SJCRH30 (cell line): ENCODE measurements at places on chromosomes 1 and 21. TPM values are rescaled to one million over a fixed set of nuclear protein-coding genes. Genes with fewer than 3 reads are reported as not detected.

RIPPLY3 gene
- not detected in 2 replicates for total RNA-seq

- no peaks in the 10 kb centered on the region for H3K4me1 ChIP-seq
- H3K27me3 ChIP-seq: peaks cover 4% of the 10 kb centered on the region; the same call in 1 of the 2 replicates
- H3K27ac ChIP-seq: no peak overlapping the region
- H3K4me3 ChIP-seq: no peak overlapping the region
Measured at GRCh38 chr1:5220821-5221220, 566.4 kb downstream of the AJAP1 start.

DNA sequence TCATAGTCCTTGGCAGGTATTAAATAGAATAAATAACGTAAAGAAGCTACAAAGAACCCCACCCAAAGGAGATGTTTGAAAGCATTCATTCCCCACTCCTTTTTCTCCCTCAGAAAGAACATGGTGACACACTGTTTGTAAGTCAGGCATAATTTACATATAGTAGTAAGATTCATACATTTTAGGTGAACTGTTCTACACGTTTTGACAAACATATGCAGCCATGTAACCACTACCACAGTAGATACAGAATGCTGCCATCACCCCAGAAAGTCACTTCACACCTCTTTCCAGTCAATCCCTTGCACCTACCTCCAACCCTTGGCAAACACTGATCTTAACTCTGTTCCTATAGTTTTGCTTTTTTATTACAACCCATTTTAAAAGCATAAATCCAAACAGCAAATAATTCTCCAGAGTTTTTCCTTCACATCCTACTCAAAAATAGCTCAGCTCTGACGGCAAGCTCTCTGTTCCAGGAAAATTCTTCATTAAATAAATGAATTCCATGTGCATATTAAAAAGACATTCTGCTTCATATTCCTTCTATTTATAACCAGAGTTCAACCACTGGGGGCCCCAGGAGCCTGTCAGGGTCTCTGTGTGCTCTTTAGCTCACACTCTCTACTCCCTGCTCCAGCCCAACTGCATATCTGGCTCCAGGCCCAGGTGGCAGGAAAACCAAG, 258.8 kb downstream of the PLPP3 start:
- H3K36me3 ChIP-seq: no peaks in the 10 kb centered on the region
- H3K27ac ChIP-seq: no peak overlapping the region
- peaks cover 7% of the 10 kb centered on the region for H3K27me3 ChIP-seq
- no peaks in the 10 kb centered on the region for H3K4me1 ChIP-seq
- no peak overlapping the region for H3K4me3 ChIP-seq

- peaks cover 11% of the 10 kb centered on the region for H3K36me3 ChIP-seq
- no peaks in the 10 kb centered on the region for H3K27me3 ChIP-seq
- H3K27ac ChIP-seq: no peak overlapping the region
- DNase-seq: no peak
- peaks cover 28% of the 10 kb centered on the region for H3K4me1 ChIP-seq
Measured at GRCh38 chr1:208225954-208226937, 17.9 kb downstream of the PLXNA2 start.

GRHL3 gene
- not detected in 2 replicates for total RNA-seq

ADCY10 gene
- total RNA-seq: 0.13 and 0.38 TPM in 2 replicates

- no peaks in the 10 kb centered on the region for H3K36me3 ChIP-seq
- H3K27me3 ChIP-seq: peaks cover 10% of the 10 kb centered on the region; the same call in 1 of the 2 replicates
- DNase-seq: no peak
Measured at GRCh38 chr1:43275826-43276620, 6.2 kb downstream of the TMEM125 start.

KCNN3 gene
- 27.7 and 29.3 TPM in 2 replicates for total RNA-seq

DNA sequence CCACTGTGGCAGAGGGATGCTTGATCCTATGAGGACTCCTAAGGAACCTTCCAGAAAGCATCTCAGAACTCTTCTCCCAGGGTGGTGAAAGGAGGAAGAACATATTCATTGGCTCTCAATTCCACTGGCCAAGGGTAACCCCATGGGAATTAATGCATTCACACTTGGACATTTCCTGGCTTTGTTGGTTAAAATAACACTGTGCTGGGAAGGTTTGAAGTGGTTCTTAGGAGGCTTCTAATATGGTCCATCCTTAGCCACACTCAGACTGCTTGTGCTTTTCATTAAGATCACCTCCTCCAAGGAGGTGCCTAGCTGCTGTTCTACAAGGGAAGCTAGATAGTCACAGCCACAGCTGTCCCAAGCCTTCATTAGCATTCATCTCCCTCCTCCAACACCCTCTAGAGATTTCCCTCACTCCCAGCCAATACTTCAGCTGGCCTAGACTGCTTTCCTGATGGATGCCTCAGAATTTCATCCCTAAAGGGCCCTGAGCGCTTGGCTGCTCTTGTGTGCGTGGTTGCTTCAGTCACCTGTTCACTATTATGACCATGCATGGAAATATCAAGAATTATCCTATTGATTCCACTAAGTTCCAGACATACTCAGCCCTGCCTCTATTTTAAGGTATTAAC, 544.4 kb downstream of the PLPP3 start:
- DNase-seq: no peak
- no peak overlapping the region for H3K27ac ChIP-seq
- no peaks in the 10 kb centered on the region for H3K4me1 ChIP-seq
- H3K27me3 ChIP-seq: peaks cover 3% of the 10 kb centered on the region; the same call in 1 of the 2 replicates
- H3K4me3 ChIP-seq: no peak overlapping the region

PTPN22 gene
- 1.4 and 2.0 TPM in 2 replicates for total RNA-seq

MIXL1 gene
- total RNA-seq: not detected in 2 replicates

GRCh38 chr1:31577515-31578192, 1.3 kb downstream of the TINAGL1 start:
- H3K36me3 ChIP-seq: no peaks in the 10 kb centered on the region
- H3K27ac ChIP-seq: no peak overlapping the region

HES5 gene
- total RNA-seq: not detected in 2 replicates

NMNAT2 gene
- total RNA-seq: not detected in 2 replicates

GRCh38 chr1:234856845-234857245, 246.9 kb upstream of the IRF2BP2 start:
- H3K4me3 ChIP-seq: no peak overlapping the region
- no peaks in the 10 kb centered on the region for H3K27me3 ChIP-seq
- no peak overlapping the region for H3K27ac ChIP-seq
- no peaks in the 10 kb centered on the region for H3K4me1 ChIP-seq
- H3K36me3 ChIP-seq: no peaks in the 10 kb centered on the region

DNA sequence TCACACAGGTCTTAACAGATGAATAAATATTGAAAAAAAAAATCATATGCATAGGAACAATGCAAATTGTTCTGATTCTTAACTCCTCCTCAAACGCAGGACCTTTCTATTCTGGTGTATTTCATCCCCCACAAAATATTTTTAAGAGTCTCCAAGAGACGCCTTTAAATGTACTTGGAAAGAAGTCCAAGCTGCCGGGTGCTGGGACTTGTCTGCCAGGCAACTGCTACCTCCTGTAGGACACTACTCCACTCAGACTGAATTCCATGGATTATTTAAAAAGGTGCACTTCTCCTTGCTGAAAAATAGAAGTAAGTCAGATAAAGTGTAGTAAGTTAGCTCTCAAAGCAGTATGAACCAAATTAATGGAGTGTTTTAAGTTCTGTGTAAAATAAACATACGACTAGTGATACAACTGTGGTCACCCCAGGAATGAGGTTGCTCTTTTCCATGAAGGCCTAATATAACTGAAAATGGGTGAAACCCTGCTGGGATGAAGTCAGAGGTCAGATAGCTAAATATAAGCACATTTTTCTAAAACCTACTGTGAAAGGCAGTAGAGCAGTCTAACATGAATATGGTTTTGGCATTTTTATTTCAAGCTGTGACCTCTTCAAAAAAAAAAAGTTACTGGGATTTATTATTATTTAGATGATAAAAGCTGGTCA, 189.2 kb upstream of the PBX1 start:
- peaks cover 14% of the 10 kb centered on the region; the same call in 1 of the 2 replicates for H3K4me1 ChIP-seq
- H3K4me3 ChIP-seq: no peak overlapping the region
- no peak overlapping the region for H3K27ac ChIP-seq
- no peaks in the 10 kb centered on the region for H3K36me3 ChIP-seq
- DNase-seq: no peak

DNA sequence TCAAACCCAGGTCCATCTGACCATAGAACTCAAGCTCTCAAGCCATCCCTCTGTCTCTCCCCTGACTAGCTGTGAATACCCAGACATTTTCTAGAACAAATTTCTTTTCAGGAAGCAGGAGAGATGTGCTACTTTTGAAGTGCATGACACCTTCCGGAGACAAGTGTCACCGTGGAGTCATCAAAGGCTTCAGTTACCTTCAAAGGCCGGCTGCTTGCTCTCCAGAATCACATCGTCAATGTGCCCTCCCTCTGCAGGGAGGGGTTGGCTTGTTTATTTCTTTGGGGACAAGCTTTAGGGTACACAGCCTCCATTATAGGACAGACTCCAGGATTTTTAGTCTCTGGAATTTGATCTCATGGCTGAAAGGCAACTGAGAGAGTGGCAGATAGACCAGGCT, 37.7 kb upstream of the IGSF21 start:
- H3K36me3 ChIP-seq: no peaks in the 10 kb centered on the region
- DNase-seq: no peak
